ENCODE measurements at places on chromosomes 12 and 14.

- DNase-seq, result no peak
These were observed 20.6 kb downstream of the ST8SIA1 start for GRCh38 chr12:22313963-22314330.

DNA sequence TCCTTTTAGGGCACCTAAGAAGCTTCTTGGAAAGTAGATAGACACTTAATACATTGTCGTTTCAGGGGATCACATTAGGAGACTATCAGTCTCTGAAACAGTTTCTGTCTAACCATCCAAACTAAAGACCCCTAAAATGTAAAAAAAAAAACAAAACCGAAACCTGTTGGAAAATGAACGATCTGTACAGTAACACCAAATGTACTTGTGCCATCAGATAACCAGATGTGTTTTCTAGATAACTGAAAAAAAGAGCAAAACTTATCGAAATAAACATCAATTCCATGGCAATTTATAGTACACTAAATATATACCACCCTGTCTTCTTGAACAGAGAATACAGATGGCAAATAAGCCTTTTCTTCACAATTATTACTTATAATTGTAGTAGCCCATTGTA lies 2.1 kb downstream of the LDHB start:
- no peak for DNase-seq

DNA sequence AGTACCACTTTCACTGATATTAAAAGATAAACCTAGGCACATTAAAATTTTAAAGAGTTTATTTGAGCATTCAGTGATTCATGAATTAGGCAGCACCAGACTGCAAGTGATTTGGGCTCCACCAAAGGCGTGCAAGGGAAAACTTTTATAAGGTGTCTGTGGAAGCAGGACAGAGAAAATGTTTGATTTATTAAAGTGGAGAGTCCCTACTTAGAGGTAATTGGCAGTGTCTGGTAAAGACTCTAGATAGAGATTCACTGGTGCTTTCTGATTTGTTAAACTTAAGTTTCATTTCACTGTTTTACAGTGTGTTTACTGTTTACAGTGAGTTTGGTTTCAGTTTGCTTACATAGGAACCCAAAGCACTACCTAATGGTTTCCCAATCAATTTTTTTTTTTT lies 72.8 kb downstream of the ANKS1B start:
- DNase-seq, result no peak

GRCh38 chr12:12338527-12339168 lies 11.4 kb downstream of the MANSC1 start:
- no peak for DNase-seq

- no peak for DNase-seq
These were observed 131.3 kb downstream of the PTPRO start for GRCh38 chr12:15453613-15454012.

GRCh38 chr12:132466241-132467201 lies 23.4 kb upstream of the FBRSL1 start:
- DNase-seq, result no peak

GRCh38 chr12:124497658-124498057 lies 69.8 kb downstream of the NCOR2 start:
- no peak for DNase-seq

DNA sequence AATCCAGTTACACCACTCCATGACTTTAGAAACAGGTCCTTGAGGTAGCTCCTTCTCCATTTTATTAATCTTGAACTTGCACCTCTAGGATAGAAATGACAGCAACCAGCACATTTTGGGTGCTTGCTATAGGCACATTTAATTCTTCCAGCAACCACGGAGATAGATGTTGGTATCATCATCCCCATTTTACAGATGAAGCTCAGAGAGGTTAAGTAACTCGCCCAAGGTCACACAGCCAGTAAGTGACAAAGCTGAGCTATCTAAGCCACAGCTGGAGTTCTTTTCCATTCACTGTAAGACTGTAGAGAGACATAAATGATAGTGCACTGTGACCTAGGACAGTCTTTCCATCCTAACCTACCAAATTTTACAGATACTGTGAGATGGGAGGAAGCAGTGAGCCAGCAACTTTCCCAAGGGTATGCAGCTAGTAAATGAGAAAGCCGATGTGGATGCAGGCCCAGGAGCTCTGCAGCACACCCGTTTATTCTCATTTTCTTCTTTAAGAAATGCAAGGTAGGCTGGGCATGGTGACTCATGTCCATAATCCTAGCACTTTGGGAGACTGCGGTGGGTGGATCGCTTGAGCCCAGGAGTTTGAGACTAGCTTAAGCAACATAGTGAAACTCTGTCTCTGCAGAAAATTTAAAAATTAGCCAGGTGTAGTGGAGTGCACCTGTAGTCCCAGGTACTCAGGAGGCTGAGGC lies 103.2 kb downstream of the TBX5 start:
- no peak for DNase-seq

DNA sequence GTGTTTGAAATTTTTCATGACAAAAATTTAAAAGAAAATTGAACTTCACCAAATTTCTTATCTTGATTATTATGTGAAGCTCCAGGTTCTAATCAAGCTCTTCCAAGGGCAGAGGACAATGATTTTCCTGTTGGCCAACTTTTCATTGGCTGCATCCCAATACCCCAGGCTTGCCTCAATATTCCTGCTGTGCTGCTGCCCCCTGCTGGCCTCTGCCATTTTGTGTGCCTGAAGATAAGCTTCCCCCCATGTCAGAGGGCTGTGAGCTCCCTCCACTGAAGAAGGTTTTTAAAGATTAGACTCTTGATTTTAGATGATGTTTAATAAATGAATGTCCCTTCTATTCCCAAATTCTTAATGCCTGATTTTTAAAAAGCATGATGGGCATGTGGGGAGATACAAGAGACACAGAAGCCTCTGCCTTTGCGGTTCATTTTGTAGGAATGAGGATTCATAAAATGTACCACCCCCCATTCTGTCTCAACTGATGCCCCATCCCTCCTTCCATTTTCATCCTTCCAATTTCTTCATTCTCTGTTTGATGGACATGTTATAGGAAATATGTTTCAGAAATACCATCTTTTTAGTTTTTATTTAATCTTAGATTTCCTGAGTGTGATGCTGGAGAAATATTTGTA lies 76.7 kb upstream of the RGS6 start:
- DNase-seq, result no peak

- DNase-seq, result no peak
These were observed 28.0 kb downstream of the TTLL5 start for GRCh38 chr14:75689012-75689411.

- DNase-seq, result no peak
These were observed 171.1 kb upstream of the PRMT8 start for GRCh38 chr12:3319723-3320492.

- no peak for DNase-seq
These were observed 187.3 kb downstream of the CAND1 start for GRCh38 chr12:67456431-67456901.

GRCh38 chr14:35766700-35767082 lies 42.4 kb downstream of the RALGAPA1 start:
- DNase-seq, result no peak

DNA sequence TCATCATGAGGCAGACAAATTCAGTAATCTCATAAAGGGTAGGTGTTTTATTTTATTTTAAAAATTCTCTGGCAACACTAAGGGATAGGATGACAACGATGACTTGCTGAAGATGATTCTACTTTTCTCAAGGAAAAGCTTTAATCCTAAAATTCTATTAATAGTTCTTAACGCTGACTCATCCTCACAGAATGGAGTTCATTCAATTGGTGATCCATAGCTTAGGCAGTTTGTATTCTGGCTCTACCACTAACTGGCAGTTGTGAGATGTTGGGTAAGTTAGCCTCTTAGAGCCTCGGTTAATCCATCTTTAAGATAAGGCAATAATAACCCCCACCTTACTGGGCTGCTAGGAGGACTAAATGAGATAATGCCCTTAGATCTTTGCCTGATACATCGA lies 116.3 kb downstream of the RTN1 start:
- DNase-seq, result no peak
